T-helper 22 cell (primary cell): ENCODE measurements at places on chromosomes 7 and 10.

GRCh38 chr7:132189881-132190280 is 386.4 kb downstream of the PLXNA4 start:
- no peak for DNase-seq

DNA sequence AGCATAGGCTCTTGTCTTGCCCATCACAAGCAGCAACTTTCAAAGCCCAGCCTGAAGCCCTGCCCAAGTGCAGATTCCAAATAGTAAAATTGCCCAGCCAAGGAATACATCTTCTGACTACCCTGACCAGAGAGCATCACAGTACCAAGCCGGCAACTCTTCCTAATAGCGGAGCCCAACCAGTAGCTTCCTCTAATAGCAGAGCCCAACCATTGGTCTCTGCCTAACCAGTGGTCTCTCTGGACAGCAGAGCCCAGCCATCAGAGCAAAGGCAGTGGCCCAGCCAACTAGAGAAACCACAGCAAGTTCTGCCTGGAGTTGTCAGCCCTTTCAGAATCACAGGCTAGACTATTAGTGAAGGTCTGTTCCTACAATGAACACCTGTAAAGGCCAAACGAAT is 285.6 kb downstream of the HGF start:
- no peak for DNase-seq

GRCh38 chr10:7184660-7185366 is 226.0 kb downstream of the SFMBT2 start:
- DNase-seq = no peak

- no peak for DNase-seq
These were observed 60.2 kb downstream of the ZNF467 start for GRCh38 chr7:149713061-149713730.

DNA sequence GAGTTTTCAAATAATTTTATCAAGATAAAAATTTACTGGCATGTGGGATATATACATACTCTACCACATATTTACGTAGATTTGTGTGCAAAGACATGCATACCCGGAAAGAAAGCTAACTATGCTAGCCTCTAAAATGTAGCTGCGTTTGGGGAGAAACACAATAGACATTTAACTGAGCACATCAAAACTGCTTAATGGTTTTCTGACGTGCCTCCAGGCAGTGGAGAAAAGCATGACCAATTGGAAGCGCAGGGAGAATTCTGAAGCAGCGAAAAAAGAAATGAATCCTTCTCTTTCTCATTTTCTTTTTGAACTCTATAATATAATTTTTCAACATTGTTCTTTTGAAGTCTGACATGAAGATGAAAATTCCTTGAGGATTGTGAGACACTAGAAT is 60.3 kb upstream of the LYZL1 start:
- no peak for DNase-seq

DNA sequence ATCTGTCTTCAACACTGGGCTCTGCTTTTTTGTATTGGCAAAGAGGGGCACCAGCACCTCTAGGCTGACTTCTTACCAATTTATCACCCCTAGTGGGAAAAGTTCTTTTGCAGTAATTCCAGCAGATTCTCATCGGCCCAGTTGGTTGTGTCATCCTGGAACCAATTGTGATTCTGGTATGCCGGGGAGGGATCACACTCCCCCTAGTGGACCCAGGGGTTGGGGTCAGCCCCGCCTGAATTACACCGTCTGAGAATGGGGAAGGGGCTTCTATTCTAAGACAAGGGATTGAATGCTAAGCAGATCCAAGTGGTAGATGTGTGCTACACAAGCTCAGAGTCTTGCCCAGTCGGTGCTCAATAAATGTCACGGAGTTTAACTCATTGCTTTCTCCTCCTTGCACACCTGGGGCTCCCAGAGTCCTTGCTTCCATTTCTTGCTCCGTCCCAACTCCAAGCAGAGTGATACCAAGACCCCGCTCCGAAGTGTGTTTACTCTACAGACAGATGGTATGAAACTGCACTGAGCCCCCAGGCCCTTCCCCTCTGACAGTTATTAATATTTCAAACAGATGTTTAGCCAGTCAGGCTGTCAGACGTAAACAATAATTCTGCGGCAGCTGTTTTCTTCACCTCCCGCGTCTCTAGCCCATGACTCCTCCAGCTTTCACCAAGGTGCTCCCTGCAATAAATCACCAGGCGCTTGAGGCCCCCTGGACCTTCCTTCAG is 71.9 kb downstream of the C10orf105 start:
- no peak for DNase-seq

DNA sequence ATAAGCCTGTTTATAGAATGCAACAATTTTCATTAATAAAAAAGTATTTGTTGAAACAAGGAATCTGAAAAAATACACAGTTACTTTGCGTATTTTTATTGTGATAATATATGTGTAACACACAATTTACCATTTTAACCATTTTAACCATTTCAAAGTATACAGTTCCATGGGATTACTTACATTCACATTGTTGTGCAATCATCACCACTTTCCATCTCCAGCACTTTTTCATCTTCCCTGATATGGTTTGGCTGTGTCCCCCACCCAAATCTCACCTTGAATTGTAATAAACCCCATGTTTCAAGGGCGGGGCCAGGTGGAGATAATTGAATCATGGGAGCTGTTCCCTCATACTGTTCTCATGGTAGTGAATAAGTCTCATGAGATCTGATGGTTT is 61.3 kb upstream of the GLCCI1 start:
- DNase-seq = no peak

DNA sequence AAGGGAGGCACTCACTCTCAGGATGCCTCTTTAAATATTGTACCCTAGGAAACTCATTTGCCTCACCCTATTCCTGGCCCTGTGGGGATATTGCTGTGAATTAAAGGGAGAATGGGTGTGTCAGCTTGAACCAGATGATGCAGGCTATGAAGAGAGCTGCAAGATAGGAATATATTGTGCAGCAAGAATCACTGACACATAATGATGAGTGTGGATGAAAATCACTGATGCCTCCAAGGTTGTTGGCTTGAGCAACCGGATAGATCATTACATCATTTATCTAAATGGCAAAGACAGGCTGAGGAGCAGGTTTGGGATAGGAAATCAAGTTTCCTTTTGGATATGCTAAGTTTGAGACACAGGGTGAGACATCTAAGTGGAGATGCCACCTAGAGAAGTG is 6.2 kb downstream of the SLC26A4 start:
- DNase-seq = no peak

- DNase-seq = no peak
These were observed 7.1 kb downstream of the MRC1 start for GRCh38 chr10:17816199-17816598.

DNA sequence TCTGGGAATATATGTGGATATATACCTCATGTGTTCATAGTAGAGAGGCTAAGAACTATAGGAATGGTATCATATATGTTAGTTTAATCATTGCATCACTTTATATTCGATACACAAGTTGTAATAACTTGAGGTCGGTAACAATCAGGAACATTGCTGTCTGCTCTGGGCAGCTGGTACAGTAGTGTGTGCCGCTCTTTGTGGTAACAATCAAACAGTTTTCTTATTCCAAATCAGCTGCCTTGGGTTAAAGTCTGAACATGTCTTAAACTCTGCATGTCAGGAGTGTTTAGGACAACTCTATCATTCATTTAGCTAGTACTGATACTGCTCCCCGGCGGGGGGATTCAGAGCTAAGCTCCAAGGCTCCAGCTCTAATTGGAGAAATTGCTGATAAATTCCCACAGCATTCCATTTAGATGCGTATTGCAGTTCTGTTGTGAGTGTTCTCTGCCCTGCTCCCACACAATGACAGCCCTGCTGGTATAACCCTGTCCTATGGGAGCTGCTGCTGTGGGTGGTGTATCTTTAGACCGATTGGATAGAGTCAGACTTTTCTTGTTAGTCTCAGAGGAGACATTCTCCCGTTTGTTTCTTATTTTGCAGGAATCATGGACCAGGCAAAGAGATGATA is 707.5 kb upstream of the FZD8 start:
- DNase-seq = no peak

GRCh38 chr10:18607503-18608378 is 43.6 kb downstream of the NSUN6 start:
- no peak for DNase-seq

- DNase-seq = no peak
These were observed 132.2 kb downstream of the MAD1L1 start for GRCh38 chr7:2100278-2101208.

GRCh38 chr7:124689523-124689922 is 76.1 kb downstream of the GPR37 start:
- DNase-seq = no peak

- no peak for DNase-seq
These were observed 475 bp downstream of the NEUROD6 start for GRCh38 chr7:31340051-31340450.

DNA sequence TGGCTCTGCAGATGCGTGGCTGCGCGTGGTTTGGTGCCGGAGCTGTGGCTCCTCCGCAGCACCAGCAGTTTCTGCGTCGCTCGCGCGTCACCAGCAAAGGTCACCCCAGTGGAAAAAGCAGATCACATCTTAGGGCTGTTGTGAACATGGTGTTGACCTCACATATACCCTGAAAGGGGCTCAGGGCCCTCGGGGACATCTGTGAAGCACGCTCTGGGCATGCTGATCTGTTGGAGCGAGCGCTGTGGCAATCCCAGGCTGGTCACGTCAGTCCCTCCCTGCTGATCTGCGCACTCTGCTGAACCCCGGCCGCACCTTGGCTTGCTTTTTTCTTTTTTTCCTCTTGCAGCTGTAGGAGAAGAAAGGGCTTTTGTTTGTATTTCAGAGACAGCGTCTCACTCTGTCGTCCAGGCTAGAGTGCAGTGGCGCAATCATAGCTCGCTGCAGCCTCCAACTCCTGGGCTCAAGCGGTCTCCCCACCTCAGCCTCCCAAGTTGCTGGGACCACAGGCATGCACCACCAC is 33.3 kb upstream of the AP5Z1 start:
- DNase-seq = no peak

DNA sequence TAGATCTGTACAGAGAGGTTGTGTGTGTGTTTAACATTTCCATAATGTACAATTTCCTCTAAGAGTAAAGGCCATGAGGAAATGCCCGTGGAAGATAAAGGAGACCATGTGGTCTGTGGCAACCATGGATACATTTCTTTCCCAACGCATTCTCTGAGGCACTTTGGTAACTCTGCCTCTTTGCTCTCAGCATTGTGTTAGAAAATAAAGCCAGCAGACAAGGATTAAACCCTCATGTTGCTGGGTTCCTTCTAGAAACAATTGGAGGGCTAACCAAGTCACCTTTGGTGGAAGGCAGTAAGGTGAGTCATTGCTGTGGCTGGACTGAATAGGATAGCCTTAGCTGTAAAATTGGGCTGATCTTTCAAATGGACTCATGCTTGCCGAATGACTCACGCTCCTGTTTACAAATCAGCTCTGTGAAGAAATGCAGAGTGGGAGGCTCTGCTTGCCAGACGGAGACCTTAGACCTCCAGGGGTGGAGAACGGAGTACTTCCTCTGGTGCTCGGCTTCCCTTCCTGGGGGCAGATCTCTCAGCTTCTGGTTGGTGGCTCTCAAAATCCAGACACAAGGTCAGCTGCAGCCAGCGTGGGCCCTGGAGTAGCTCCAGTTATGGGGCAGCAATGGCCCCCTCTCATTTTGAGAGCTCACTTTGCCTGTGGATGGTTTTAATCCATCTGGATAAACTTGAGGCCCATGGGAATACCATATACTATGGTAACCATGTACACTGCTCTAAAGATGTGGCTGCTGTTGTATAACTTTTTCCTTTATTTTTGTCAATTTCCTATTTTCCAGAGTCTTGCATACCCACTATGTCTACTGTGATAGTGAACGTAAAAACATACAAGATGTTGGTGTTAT is 137.3 kb downstream of the TCF7L2 start:
- DNase-seq = no peak

DNA sequence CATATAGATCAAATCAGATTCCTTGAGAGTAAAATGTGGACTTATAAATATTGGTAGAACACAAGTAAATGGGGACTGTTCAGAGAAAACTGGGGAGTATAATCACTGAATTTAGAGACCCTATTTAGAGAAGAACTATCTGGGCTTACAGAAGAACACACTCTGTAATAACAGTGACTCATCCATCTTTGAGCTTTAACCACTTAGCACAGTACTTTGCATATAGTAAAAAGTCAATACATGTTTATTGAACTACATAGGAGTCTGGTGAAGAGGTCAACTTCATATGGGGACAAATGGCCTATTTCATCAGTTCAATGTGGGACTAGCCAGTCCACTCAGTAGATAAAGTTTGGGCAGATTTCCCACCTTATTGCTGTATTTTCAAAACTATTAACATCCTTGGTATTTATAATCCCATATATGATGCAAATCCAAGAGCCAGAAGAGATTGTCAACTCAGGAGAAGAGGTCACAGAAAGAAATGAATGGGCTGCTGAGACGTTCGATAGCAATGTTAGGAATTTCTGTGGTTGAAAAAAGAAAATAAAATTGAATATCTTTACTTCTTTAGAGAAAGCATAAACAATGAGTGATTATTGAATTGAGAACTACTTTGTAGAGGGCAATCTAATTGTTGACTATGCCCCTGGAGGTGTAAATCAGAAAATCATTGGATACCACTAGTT is 119.3 kb upstream of the CACNA2D1 start:
- DNase-seq = no peak

GRCh38 chr7:76294344-76295024 is 8.0 kb upstream of the HSPB1 start:
- DNase-seq = no peak

DNA sequence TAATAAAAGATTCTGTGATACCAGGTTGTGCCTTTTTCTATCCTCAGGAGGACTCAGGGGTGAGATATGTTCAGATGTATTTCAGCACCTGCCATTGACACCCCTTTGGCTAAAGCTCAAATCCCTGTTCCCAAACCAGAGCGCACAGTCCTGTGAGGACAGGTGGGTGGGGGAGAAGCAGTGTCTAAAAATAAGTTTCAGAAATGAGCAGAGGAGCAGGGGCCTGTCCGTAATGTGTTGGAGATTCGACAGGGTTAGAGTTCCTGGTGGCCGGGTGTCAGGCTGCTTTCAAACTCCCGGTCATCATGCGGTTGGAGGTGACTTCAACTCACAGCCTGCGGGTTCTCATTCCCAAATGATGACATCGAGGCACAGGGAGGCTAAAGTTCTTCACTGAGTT is 211.5 kb downstream of the KLF6 start:
- no peak for DNase-seq

DNA sequence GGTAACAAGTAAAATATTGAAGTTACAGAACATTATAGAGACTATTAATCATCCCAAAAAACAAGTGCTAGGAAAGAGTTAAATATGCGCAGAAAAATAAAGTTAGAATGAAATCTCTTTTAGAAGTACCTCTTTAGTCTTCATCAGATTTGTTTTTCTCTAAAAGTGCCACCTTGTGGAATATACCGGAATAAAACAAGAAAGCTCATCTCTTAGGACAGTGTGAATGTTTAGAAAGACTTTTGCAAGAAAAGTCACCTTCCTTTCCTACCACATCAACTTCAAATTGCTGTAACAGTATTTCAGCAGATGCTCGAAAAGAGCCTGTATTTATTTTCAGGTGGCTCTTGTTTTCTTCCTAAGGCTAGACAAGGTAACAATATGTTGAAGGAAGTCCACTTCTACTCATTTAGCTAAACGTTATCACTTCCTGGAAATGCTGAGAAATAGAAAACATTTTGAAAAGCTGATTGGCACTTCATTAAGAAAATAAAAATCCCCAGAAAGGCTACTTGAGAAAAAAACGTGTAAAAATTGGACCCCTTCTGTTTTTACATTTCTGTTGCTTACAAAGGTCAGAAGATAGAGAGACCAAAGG is 19.8 kb upstream of the FAM133B start:
- DNase-seq = no peak
